Activated CD8-positive, alpha-beta memory T cell treated with anti-CD3 and anti-CD28 coated beads for 4 hours (primary cell): ENCODE measurements at places on chromosomes 4 and X.

DNA sequence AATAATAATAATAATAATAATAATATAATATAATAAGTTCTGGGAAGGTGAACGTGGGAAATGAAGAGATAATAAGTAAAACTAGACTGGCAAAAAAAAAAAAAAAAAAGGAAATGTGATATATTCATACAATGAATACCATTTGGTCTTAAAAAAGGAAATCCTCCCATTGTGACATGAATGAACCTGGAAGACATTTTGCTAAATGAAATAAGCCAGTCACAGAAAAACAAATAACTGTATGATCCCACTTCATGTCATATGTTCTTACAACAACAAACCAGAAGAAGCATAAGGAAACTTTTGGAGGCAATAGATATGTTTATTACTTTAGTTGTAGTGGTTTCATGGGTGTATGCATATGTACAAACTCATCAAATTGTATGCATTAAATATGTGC is 63.1 kb downstream of the ATP11C start:
- no peak for DNase-seq

GRCh38 chr4:82687531-82687930 is 111.1 kb downstream of the SCD5 start:
- no peak for DNase-seq

- DNase-seq = no peak
Measured at GRCh38 chr4:19030048-19030447, 1008.5 kb upstream of the LCORL start.

DNA sequence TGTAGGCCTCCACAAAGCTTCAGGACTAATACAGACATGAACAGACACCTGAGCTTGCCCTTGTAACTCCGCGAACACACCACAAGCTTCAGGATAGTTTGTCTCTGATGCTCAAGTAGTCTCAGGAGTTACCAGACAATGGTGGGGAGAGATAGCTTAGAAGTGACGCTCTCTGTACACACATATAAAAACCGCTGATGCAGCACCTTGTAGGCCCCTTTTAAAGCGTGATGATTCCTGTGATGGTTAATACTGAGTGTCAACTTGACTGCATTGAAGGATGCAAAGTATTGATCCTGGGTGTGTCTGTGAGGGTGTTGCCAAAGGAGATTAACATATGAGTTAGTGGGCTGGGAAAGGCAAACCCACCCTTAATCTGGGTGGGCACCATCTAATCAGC is 78.7 kb downstream of the MAGED4 start:
- no peak for DNase-seq

DNA sequence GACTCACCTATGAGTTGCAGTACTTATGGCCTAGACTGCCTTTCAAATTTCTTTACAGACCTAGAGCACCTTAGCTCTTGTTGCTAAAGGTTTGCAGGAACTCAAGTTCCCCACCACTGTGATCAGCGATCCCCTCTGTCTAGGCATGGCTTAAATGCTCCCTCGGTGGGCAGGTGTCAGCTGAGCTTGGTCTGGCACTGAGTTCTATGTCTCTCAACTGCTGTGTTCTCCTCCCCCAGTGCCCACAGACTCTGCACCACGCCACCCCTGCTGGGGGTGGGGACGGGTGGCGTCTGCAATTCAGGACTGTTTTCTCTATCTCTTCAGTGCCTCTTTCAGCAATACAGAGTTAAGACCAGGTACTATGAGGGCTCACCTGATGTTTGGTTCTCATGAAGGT is 30.5 kb downstream of the TMEM271 start:
- no peak for DNase-seq

DNA sequence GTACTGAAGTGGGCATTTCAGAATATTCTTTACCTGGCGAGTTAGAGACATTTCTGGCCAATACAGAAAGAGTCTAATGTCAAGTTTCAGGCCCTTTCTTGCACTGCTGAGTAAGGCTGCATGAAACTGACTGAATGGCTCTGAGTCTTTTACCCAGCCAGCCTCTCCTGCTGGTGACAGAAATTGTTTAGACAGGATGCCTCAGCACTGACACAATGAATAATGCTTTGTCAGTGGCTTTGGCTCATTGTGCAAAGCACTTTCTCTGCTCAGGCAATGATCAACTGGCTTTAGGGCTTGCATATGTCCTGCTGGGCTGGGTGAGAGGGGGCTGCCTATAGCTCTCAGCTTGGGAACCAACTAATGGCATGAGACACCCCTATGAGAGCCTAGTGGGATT is 45.5 kb downstream of the CLNK start:
- DNase-seq = no peak

- no peak for DNase-seq
Measured at GRCh38 chr4:56762484-56763250, 58.8 kb downstream of the SPINK2 start.

DNA sequence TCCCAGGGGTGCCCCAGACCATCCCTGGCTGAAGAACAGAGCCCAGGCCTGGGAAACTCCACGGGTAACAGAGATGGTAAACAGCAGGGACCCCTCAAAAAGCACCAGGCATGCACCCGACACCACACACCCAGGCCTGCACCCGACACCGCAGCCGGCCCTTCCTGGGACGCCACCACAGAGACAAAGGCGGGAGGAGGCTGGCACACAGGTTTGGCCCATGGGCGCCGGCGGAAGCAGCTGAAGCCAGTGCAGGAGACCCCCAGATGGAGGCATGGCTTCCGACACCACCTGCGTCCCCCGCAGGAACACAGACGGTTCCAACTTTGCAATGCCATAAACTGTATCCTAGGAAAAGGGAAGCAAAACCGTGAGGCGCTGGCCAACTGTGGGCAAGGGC is 22.3 kb downstream of the CTBP1 start:
- no peak for DNase-seq
